ENCODE measurements at places on chromosomes 16 and 17.

DNA sequence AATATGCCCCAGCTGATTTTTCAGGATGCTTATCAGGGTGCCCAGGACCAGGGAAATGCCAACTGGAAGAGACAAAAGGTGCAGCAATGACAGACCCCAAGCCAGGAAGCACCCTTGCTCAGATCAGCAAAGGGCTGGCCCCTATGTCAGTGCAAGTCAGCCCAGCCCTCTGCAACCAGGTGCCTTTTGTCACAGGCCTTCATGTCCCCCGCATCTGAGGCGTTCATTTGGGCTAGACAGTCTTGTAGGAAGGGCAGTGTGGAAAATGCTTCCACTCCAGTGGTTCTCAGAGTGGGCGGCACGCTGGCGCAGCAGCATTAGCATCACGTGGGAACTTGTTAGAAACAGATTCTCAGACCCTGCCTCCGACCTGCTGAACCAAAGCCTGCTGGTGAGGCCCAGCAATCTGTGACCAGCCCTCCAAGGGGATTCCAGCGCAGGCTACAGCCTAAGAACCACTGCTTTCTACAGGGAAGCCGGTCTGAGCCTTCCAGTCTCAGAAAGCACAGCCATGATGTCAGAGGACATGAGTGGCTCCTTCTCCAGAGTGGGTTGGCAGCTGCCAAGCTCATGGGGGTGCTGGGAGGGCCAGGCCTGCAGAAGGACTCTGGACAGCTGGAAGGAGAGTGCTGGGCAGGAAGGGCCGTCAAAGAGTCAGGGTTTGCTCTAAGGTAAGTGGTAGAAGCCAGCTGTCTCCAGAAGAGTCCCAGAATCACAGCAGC lies 13.1 kb downstream of the SLC47A2 start:
- no peak for DNase-seq

DNA sequence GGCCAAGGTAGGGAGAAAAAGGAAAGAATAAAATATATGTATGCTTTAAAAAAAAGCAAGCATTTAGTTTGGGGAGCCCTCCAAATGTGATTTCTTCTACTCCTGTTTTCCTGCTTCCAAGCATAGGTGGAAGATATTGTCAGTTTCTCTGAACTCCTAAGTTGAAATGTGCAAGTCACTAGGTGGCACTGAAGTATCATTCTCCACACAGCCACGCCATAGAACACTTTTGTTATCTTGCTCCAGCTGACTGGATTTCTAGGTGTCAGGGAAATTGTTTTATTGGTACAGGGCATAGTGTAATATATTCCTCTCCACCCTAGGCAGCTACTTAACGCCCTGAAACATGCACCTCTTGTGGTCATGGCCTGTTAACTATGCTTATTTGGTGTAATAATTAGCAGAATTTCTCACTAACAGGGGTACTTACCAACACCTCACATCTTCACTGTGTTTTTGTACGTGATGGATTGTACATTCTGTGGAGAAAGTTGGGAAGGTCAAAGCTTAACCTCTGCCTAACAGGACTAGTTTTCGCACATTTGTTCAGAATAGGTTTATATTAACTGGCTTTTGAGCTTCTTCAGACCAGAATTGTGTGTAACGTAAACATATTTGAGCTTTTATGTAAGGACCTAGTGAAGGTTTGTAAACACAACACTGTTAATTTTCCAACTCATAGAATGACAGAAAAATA lies 69.3 kb downstream of the FTO start:
- no peak for DNase-seq

DNA sequence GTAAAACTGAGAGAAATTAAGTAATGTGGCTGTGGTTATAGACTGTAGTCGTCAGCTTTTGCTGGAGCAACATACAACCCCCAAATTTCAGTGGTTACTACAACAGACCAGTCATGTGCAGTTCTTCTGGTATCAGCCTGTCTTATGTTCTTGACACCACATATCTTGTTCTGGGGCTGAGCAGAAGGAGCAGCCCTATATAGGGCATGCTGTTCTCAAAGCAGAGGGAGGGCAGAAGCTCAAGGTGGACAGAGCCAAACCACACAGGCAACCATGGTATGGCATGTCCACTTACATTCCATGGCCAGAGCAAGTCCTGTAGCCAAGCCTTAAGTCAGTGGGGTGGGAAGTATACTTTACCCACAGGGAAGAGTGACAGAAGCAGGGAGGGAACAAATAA lies 7.7 kb downstream of the PRKAR1A start:
- no peak for DNase-seq

DNA sequence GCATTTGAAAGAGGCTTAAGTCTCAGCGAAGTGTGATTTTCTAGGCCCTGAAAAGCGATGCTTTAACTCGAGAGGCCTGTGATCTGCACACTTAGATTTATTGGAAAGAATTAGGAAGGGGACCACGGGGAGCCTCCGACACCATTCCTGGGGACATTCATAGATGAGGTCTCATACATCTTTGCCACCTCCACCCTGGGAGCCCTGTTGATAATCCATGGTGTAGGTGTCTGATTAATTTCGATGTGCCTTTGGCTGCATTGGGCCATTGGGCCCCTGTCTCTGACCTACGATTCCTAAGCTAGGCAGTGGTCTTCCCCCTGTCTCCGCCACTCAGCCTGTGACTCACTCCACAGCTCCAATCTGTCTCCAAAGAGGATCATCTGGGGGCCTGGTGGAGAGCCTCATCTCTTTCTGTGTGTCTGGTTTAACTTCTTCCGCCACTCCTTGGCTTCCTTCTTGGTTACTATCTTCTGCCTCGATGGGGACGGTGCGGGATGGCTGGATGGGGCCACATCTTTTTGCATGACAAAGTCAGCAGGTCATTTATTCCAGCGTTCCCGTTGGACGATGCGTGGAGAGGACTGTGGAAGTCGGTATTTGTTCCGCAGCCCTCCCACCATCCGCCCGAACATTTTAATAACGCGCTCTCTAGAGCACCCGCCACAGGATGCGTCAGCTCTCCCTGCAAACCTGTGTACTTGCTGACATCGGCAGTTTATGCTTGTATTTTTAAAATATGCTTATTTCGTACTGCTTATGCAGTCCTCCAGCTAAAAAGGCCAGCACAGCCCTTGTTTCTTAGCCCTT lies 109.3 kb downstream of the IRX3 start:
- no peak for DNase-seq

- no peak for DNase-seq
These were observed 7.1 kb downstream of the AKAP1 start for GRCh38 chr17:57092171-57092570.

- DNase-seq: no peak
These were observed 10.2 kb downstream of the ATP2C2 start for GRCh38 chr16:84378567-84378966.

DNA sequence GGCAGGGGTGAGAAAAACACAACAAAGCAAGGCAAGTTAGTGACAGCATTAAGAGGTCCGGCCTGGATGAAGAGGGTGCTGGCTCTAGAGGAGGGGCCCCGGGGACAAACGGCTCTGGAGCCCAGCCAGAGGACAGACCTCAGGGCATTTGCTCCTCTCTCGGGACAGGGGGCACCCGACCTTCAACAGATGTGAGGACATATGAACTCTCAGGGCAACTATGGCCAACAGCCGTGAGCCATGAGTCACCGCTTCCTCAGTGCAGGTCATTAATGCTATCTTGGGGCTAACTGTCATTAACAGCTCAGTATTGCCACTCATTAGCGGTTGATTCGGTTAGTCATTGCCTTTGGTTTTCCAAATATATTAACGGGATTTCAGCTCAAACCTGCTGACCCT lies 9.7 kb upstream of the ARL5C start:
- DNase-seq: no peak

DNA sequence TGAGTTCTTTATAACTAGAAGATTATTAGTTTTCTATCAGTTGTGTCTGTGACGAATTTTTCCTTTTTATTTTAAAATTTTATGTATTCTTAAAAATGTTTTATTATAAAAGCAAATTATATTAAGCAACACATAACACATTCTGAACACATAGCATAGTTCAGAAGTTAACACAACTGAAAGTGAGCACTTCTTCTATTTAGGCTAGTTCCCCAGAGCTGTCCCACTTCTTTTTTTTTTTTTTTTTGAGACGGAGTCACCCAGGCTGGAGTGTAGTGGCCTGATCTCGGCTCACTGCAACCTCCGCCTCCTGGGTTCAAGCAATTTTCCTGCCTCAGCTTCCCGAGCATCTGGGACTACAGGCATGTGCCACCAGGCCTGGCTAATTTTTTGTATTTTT lies 37.7 kb upstream of the ALDH3A2 start:
- DNase-seq: no peak

DNA sequence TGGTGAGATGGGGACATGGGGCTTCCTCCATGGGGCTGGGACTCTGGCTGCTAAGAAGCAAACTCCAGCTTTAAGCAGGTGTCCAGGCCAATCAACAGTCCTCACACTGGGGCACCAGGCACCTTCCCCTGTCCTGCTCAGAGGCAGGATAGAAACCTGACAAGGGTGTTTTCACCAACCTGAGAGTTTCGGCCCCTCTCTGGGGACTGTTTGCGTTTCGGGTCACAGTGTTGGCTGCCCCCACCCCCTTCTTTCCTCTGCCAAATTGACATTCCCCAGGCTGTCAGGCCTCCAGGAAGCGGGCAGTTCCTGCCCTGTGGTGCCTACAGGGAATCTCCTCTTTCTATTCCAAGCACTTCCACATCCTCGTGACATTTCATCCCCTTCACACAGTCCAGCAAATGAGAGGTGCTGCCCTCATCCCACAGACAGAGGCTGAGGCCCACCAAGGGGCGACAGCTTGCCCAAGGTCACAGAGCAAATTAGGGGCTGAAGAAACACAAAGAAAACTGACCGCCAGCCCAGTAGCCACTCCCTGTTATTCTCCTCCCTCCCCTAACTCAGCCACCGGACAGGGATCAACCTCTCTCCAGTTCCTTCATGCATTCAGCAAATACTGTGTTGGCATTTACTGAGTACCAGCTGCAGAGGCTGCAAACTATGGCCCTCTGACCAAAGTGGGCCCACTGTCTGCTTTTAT lies 38.0 kb downstream of the MMP15 start:
- no peak for DNase-seq

DNA sequence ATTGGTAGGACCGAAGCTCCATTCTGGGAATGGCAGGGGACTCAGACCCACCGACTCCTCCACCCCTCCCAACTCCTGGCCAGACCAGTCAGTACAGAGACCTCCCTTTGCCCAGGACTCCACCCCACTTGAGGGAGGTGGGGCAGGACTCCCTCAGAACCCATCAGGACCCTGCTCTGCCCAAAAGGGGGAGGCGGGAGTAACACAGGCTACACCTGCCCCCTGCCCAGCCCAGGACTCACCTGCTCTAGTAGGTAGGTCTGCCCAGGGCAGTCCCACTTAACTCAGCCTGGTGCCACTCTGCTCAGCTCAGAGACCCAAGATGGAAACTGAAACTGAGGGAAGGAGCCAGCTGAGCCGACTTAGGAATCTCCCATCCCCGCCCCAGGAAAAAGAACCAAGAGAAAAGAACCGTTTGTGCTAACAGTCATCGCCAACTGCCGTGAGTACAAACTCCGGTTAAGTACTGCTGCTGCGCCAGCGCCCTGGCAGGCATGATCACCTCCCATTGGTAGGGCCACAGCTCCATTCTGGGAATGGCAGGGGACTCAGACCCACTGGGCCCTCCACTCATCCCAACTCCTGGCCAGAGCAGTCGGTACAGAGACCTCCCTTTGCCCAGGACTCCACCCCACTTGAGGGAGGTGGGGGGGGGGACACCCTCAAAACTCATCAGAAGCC lies 503 bp downstream of the DHX58 start:
- peak; percentile 46 for DNase-seq

GRCh38 chr16:19196871-19197270 lies 28.8 kb downstream of the SYT17 start:
- DNase-seq: no peak

DNA sequence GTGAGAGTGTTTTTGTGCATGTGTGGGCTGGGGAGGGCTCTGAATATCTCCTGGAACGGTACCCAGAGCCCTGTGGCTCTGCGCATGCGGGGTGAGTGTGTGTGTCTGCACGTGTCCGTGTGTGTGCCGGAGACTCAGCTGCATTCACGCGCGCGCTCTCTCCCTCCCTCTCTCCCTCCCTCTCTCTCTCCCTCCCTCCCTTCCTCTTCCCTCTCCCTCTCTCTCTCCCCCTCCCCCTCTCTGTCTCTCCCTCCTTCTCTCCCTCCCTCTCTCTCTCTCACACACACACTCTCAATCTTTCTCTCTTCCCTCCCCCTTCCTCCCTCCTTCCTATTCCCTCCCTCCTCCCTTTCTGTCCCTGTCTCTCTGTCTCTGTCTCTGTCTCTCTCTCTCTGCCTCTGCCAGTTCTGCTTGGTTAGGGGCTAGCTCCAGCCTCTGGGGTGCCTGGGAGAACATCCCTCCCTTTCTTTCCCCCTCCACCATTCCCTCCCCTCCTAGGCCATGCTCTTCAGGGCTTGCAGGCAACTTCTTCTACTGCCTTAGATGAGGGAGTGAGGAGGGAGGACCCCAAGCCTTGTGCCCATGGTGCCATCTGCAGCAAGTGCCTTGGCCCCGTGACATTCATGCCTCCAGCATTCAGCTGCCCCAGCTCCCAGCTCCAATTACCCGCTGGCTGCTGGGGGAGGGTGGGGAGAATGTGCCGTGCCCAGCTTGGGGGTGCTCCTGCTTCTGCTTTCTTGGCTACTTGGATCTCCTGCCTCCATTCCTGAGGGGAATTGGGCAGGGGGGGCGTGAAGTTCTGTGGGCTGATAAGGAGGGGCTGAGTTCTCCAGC lies 6.4 kb downstream of the THRA start:
- DNase-seq: peak; percentile 85

- DNase-seq: peak; percentile 13
These were observed 9.1 kb downstream of the TNFRSF13B start for GRCh38 chr17:16962804-16963203.

DNA sequence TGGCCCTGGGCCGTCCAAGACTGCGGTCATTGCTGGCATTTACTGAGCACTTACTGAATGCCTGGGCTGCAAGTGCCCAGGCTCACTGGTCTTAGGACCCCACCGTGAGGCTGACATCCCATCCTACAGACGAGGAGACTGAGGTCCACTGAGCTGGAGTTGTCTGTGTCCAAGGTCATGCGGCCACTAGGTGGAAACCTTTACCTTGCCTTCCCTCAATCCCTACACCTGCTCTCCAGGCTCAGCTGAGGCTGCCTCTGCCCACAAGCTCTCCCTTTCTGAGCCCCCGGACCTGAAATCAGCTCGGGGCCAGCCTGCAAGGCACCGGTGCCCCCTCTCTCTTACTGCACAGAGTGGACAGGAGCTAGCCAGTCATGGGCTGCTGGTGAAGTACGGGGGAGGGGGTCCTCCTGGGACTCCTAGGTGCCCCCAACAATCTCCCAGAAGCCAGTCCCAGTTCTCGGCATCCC lies 1.5 kb downstream of the CASKIN1 start:
- DNase-seq: peak; percentile 64

All from activated T-cell treated with anti-CD3 and anti-CD28 coated beads, Interleukin-2, amount 50 U/mL, for 48 hours (primary cell).